ENCODE measurements at places on chromosomes 1 and 21.

DNA sequence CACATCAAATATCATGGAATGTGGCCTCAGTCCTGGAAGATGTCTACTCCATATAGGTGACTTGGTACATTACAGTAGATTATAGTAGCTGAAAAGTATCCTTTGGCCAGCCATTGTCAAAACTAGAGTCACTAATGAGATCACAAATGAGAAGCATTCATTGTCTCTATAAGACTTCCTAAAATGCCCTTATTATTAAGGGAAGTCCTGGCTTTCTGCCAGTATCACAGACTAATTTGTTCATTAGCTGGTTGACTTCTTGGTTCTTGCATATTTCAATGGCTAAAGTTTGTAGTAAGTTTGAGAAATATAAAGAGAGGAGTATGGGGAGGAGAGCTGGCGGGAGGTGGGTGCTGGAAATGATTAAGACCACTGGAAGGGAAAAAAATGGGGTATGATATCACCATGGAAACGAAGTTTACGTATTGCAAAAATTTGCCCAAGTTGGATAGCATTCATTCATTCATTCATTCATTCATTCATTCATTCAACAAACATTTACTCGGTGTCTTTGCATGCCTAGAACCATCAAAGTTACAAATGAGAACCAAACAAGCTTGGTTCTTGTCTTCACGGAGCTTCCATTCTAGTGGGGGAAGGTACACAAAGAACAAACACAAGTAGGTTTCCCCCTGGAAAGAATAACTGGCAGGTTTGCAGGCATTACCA is 11.7 kb upstream of the B3GALNT2 start:
- no peak for DNase-seq

- no peak for DNase-seq
These were observed 51.4 kb upstream of the ACTRT2 start for GRCh38 chr1:2969845-2970291.

DNA sequence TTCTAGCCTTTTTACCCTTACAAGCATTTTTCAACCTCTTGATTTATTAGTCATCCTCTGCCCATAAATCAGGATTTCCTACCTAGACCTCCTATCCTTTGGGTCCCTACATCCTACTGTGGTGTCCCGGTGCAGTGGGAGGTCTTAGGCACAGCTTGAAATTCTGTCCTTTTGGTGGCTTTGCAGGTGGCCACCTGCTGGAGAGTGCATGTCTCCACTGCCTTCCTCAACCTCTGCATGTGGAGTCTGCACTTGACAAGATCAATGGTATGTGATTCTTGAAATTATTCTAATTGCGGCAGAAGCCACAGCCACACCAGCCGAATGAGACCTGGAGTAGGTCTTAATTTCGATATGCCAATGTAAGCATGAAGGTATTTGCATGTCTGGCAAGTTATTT is 11.4 kb upstream of the KCNA3 start:
- DNase-seq, result no peak

DNA sequence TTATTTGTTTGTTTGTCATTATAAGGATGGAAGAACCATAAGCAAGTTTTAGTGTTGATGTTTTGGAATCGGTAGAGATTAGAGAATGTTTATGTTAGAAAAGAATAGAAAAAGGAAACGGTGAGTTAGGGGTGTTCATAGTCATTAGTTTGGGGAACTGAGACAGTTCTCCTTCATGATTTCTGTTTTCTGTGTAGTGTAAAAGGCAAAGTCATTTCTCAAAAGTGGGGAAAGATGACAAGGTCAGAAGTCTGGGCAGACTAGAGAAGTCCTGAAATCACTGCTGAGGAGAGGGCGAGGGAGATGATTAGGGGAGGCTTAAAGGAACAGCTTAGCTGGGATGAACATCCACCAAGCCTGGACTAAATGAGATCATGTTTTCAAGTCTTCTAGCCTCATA is 498.9 kb downstream of the TTLL7 start:
- DNase-seq, result no peak

DNA sequence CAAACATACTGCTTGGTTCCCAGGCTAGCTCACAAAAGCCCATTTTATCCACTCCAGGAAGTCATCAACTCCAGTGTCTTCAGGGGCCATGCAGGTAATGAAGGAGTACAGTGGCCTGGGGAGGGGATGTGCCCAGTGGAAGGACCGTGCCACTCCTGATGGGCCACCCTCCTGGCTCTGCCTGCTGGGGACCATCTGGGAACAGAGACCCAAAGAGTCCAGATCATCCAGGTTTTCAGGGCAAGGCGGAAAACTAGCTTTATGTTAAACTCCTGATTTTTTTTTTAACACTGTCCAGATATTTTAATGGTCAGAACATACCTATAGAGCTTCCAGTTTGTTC is 75.6 kb downstream of the CD46 start:
- no peak for DNase-seq

GRCh38 chr1:43880604-43881003 is 53.0 kb upstream of the ARTN start:
- no peak for DNase-seq
